Fibroblast of lung (primary cell): ENCODE measurements at places on chromosomes 2 and 18.

- no peak for DNase-seq
Measured at GRCh38 chr2:212961255-212961654, 190.2 kb downstream of the IKZF2 start.

DNA sequence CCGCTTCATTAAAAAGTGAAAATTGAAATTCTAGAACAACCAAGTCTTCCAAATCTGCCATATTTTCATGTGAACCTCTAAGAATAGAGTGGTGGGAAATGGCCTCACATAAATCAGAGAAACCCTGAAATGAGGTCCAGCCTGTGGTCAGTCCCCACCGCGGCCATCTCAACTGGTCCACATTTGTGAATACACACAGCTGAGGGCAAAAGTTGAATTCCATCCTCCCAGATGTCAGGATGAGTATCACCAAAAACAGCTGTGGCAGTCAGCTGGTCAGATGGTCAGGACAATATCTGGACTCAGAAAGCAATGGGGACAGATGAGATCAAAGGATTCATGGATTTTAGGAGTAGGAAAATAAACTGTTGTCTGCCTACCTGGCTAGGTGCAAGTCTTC, 219.4 kb upstream of the NCKAP5 start:
- DNase-seq: no peak

GRCh38 chr2:188369365-188369764, 77.7 kb downstream of the GULP1 start:
- peak; percentile 73 for DNase-seq

GRCh38 chr2:242031481-242032019, 162.0 kb downstream of the RTP5 start:
- peak; percentile 96 for DNase-seq

- DNase-seq: no peak
Measured at GRCh38 chr18:74856928-74857327, 259.3 kb downstream of the ZNF407 start.

DNA sequence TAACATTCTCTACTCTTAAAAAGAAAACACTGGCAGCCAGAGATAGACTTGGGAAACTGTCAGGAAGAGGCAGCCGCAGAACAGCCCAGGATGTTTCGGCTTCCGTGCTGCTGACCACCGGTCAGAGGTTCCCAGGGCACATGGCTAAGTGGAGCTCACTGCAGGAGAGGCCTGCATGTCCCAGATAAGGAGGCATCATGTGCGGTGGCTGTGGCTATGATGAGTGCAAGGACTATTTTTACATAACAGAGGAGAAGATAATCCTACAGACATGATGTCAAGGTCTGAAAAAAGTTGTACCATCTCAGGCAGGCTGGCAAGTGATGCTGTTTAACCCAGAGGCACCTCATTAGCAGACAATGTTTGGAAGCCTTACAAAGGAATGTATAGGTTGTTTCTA, 252.3 kb downstream of the CYRIA start:
- no peak for DNase-seq

- no peak for DNase-seq
Measured at GRCh38 chr2:198279026-198279425, 474.6 kb downstream of the PLCL1 start.

- DNase-seq: peak; percentile 74
Measured at GRCh38 chr2:221085341-221085900, 486.7 kb downstream of the EPHA4 start.

GRCh38 chr2:18991177-18992168, 366.9 kb downstream of the OSR1 start:
- DNase-seq: peak; percentile 92

- DNase-seq: no peak
Measured at GRCh38 chr18:48833701-48834412, 116.9 kb downstream of the SMAD7 start.
